ENCODE measurements at places on chromosomes 12 and 14.

DNA sequence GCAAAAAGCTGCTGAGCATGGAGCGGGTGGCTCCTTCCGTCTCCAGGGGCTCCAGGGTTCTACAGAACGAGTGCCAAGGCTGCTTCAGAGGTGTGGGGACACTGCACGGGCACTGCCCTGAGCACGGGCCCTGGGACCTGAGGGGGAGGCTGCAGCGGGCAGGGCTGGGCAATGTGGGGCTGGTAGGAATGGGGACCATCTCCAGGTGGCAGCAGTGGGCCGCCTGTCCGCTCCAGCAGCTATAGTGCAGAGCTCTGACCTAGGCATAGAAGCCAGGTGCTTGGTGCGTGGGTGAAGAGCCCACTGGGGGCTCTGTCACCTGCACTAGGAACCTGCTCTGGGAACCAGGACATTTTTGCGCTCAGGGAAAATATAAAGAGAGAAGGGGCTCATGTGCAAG lies 22.3 kb downstream of the HDAC7 start:
- peak; percentile 57 for DNase-seq

- DNase-seq: no peak
Observed at GRCh38 chr12:92765871-92766270, 63.1 kb downstream of the PLEKHG7 start.

- no peak for DNase-seq
Observed at GRCh38 chr14:43896044-43896443, 611.0 kb downstream of the FSCB start.

DNA sequence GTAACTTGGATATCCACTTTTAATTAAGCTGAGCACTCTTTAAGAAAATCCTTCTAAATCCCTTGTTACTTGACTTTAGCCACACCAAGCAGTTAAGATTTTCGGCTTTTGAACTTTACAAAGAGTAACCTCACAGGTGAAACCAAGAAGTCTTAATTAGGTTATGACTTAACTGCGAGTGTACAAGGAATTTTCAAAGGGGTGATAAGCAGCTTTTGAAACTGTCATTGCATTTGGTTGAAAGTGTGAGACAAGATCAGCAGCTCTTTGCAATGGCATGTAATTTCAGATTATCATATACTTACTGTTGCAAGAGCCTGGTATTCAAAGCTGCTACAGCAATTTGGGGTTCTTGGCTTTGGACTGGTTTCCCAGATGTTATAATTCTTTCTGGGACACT lies 137.5 kb downstream of the TMEM117 start:
- DNase-seq: no peak

DNA sequence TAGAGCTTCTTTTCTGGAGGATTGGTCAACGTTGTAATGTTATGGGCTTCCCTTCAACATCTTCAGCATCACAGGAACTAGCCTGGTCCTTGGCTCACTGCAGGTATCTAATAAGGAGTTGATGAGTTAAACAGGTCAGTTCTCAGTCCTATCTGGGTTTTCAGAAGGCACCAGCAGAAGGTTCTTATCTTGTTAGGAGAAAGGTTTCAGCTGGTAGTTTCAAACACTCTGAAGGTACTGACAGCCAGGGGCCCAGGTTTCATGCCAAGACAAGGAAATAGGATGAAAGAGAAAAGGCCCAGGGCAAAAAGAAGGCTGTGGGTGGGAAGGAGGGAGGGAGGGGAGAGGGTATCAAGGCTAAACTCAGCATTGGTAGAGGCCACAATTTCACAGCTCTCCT lies 21.4 kb downstream of the TMEM229B start:
- no peak for DNase-seq

DNA sequence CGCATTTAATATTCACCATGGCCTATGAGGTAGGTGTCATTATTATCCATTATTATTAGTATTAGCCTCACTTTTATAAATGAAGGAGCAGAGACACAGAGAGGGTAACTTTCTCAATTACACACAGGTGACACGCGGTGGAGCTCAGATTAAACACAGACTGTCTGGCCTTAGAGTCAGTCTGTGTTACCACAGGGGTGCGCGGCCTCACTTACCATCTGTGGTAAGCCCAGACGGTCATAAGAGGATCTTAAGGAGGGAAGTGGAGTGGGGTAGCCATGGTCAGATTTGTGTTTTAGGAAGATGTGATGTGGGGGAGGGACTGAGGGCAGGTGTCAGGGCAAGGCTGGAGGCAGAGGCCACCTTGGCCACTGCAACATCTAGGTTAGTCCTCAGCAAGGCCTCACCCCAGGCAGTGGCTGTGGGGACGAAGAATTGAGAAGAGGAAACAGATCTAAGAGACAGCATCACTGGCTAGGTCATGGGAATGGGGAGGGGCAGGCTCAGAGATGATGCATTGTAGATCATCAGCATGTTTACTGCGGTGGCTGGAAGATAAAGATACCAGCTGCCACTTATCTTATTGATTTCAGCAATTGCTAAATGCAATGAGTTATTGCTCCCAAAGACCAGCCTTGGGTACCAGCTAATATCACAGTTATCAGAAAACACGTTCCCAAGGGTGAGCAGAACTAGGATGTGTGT lies 67.1 kb downstream of the SERPINA3 start:
- no peak for DNase-seq

DNA sequence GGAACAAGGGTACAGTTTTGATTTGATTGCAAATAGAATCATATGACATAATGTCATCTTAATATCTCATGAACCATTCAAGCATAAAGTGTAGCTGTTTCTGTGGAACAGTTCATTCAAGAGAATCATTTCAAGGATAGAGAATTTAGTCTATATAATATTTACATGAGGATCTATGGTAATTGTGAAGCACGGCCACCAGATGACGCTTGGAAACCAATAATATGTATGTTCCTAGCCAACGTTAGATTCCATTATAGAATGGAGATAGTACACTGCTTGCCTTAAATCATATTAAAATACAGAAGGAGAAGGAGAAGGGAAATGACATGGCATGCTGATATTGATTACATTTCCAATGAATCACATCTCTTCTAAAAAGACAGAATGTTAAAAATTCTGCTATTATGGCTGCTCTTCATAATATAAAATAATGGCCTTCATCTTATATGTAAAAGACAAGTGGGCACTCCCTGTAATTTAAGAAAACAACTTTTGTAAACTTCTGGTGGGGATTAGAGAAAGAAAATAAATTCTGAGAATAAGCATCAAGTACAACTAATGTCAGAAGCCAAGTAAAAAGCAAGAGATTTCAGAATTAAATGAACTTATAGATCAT lies 351.0 kb downstream of the NAV3 start:
- peak; percentile 40 for DNase-seq

DNA sequence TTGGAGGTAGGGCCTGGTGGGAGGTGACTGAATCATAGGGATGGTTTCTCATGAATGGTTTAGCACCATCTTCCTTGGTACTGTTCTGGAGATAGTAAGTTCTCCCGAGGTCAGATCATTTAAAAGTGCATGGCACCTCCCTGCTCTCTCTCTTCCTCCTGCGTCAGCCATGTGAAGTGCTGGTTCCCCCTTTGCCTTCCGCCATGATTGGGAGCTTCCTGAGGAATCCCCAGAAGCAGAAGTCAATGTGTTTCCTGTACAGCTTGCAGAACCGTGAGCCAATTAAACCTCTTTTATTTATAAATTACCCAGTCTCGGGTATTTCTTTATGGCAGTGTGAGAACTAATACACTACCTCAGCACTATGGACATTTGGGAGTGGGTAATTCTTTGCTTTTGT lies 4.8 kb upstream of the LGMN start:
- no peak for DNase-seq

DNA sequence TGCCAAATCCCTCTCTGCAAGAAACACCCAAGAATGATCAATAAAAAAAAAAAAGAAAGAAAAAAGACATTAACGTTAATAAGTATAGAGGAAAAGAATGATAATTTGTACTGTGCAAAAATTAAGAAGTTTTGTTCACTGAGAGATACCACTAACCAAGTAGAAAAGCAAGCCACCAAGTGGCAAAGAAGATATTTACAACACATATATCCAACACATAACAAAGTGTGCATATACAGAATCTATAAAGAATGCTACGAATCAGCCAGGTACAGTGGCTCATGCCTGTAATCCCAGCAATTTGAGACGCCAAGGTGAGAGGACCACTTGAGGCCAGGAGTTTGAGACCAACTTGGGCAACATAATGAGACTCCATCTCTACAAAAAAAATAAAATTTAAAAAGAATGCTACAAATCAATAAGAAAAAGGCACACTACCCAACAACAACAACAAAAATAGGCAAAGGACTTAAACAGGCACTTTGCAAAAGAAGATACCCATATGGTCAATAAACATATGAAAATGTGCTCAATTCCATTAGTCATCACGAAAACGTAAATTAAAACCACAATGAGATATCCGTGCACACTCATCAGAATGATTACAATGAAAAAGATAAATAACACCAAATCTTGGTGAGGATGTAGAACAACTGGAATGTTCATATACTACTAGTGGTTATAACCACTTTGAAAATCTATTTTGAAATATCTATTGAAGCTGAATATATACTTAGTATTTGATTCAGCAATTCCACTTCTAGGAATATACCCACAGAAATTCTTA lies 19.8 kb downstream of the GALNT4 start:
- DNase-seq: no peak
